CD8-positive, alpha-beta memory T cell (primary cell): ENCODE measurements at places on chromosomes 12 and 14. TPM values are rescaled to one million over a fixed set of nuclear protein-coding genes. Genes with fewer than 3 reads are reported as not detected.

GRCh38 chr12:84508851-84509260 is 403.7 kb downstream of the SLC6A15 start:
- no peak overlapping the region for H3K27ac ChIP-seq
- no peaks in the 10 kb centered on the region for H3K27me3 ChIP-seq
- H3K4me1 ChIP-seq, result no peaks in the 10 kb centered on the region
- H3K4me3 ChIP-seq, result no peak overlapping the region
- no peaks in the 10 kb centered on the region for H3K36me3 ChIP-seq
- DNase-seq, result no peak

DNA sequence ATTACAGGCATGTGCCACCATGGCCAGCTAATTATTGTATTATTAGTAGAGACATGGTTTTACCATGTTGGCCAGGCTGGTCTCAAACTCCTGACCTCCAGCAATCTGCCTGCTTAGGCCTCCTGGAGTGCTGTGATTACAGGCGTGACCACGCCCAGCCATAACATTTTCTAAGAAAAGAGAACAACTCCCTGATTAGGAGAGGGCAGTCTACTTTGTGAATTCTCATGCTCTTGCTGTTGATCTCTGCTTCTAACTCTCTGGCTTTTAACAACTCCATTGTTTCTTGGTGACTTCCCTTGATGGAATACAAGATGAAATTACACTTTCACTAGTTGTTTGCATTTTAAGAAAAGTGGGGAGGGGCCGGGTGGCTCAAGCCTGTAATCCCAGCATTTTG is 33.6 kb downstream of the SSH1 start:
- DNase-seq, result no peak
- H3K4me3 ChIP-seq, result no peak overlapping the region
- H3K27me3 ChIP-seq, result no peaks in the 10 kb centered on the region
- no peak overlapping the region for H3K27ac ChIP-seq

DNA sequence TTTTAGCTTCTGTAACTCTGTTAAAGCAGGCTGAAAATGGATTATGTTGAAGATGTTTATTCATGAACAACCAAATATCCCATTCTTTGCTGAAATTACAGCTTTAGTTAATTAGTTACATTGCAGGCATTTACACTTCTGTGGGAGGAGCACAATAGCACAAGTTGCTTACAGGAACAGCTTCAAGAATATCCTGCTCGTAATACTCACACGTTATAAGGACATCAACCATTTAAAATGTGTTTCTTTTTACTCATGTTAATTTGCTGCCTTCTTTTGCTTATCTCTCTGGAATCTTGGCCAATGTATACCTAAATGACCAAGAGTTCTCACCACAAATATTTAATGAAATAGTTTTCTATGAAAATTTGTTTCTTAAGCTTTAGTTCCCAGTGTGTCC is 305.2 kb upstream of the SYT1 start:
- H3K27me3 ChIP-seq, result no peaks in the 10 kb centered on the region
- DNase-seq, result no peak
- H3K36me3 ChIP-seq, result no peaks in the 10 kb centered on the region
- H3K4me1 ChIP-seq, result no peaks in the 10 kb centered on the region
- H3K4me3 ChIP-seq, result no peak overlapping the region

DNA sequence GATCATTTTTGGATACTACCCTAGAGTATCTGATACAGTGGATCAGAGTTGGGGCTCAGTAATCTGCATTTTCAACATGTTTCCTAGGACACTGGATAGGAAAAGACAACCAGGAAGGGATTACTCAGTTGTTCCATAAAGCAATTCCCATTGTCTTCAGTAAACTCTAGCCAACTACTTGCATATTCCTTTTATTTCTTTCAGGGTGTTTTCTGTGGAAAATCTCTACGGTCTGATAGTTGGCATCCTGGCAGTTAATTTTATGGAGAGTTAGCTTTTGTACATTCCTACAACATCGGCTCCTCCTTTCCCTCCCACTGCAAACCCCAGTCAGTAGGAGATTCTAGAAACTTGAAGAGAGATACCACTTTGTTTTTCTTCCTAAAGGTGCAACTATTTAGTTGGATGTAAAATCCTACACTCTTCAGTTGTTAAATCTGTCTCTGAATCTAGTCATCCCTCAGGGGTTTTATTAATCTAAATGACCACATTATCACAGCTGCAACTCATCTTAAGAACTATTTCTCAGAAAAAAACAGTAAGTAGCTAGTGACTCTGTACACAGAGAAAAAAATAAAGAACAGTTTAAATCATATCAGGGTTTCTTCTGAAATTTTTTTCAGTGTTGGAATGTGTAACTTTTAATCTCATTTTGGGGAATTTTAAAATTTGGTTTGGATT is 103.9 kb downstream of the PDE3A start:
- no peak overlapping the region for H3K4me3 ChIP-seq
- no peak for DNase-seq
- no peaks in the 10 kb centered on the region for H3K36me3 ChIP-seq
- no peaks in the 10 kb centered on the region for H3K27me3 ChIP-seq
- no peak overlapping the region for H3K27ac ChIP-seq

DNA sequence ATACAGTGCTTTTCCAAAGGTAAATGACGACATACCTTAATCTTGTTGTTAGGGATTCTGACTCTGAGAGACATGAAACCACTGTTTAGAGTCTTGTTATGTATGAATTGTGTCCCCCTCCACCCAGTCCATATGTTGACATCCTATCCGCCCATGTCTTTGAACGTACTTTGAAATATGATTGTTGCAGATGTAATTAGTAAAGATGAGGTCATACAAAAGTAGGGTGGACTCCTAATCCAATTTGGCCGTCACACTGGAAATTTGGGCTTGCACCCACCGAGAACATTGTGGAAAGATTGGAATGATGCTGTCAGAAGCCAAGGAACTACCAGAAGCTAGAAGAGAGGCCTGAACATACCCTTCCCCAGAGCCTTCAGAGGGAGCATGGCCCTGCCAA is 62.2 kb downstream of the RGS6 start:
- H3K4me3 ChIP-seq, result no peak overlapping the region
- no peaks in the 10 kb centered on the region for H3K4me1 ChIP-seq
- DNase-seq, result no peak
- no peaks in the 10 kb centered on the region for H3K36me3 ChIP-seq
- H3K27ac ChIP-seq, result no peak overlapping the region
- no peaks in the 10 kb centered on the region for H3K27me3 ChIP-seq

DNA sequence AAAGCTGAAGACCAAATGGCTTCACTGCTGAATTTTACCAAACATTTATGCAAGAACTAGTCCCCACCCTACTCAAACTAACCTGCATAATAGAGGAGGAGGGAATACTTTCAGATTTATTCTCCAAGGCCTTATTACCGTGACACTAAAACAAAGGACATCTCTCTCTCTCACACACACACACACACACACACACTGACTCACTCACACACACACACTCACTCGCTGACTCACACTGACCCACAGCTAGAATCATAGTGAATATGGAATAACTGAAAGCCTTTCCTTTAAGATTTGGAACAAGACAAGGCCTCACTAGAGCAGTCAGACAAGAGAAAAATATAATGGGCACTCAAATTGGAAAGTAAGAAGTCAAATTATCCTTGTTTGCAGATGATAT is 1014.1 kb downstream of the TMTC2 start:
- no peaks in the 10 kb centered on the region for H3K4me1 ChIP-seq
- DNase-seq, result no peak
- no peak overlapping the region for H3K4me3 ChIP-seq
- no peaks in the 10 kb centered on the region for H3K27me3 ChIP-seq
- H3K36me3 ChIP-seq, result no peaks in the 10 kb centered on the region

- H3K27ac ChIP-seq, result no peak overlapping the region
- DNase-seq, result no peak
- no peaks in the 10 kb centered on the region for H3K27me3 ChIP-seq
Observed at GRCh38 chr14:99598774-99599173, 5.2 kb downstream of the CCDC85C start.

The CFAP251 gene
- total RNA-seq, result 0.72 TPM

The FOXG1 gene
- not detected for total RNA-seq

The AICDA gene
- 0.71 TPM for total RNA-seq
